Endodermal cell (in vitro differentiated cells): ENCODE measurements at places on chromosomes 16 and 17. TPM values are rescaled to one million over a fixed set of nuclear protein-coding genes. Genes with fewer than 3 reads are reported as not detected.

AANAT gene
- 2.3 TPM in 1 of 3 replicates, not detected in the others for total RNA-seq

GRCh38 chr17:59756236-59756818, 48.9 kb downstream of the VMP1 start:
- no peak for DNase-seq

- DNase-seq: no peak
These were observed 88.6 kb upstream of the BRD7 start for GRCh38 chr16:50457423-50457822.

DNA sequence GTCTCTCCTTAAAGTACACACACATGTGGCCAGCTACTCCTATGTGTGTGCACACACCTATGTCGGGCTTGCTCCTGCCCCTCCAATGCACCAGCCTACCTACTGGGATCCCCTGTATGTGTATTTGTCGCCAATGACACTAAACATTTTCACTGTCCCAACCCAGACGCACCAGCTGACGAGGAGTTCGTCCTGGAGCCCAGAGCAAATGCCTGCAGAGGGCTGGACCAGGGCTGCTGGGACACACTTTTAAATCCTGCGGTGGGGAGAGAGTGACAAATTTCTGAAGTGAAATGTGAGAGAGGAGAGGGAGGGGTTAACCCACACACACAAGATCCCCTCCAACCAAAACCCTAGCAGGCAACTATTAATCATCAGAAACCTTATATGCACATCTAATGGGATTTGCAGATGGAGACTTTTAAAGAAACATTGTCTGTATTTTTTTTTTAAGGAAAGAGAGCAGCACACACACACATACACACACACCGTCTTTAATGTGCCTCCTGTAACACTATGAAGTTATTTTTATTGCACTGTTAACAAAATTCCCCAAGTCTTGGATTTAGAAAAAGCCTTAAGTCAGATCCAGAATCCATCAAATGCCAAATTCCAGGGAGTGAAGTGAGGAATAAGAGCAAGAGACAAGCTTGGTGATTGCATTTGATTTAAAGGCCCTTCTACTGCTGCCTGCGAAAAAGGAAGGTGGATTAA, at the start of gene MEOX1:
MEOX1 (minus strand) TSS at position 224 of the 714 bp plus-strand sequence. CDS start 388 bp downstream, outside the sequence.
- DNase-seq: peak; percentile 66

DNA sequence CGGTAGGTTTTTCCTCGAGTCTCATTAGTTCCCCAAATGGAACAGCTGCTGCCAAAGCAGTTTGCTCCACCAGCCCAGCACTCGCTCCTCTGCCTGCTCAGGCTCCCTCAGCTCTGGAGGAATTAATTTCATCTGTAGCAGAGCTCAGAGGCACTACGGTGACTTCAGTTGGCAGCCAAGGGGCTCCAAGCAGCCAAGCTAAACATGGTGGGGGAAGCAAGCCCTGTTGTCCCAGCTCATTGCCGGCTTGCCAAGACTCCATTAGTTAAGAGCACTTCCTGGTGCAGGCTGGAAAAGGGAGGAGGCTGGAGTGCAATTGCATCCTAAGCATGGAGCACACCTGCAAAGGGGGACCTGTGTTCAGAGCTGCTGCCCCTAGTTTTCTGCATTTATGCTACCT, 78.7 kb upstream of the GPRC5B start:
- peak; percentile 27 for DNase-seq

GRCh38 chr16:86740906-86741799, 162.8 kb downstream of the FOXL1 start:
- peak; percentile 79 for DNase-seq

GRCh38 chr16:78761427-78761826, 662.0 kb downstream of the WWOX start:
- DNase-seq: no peak

DNA sequence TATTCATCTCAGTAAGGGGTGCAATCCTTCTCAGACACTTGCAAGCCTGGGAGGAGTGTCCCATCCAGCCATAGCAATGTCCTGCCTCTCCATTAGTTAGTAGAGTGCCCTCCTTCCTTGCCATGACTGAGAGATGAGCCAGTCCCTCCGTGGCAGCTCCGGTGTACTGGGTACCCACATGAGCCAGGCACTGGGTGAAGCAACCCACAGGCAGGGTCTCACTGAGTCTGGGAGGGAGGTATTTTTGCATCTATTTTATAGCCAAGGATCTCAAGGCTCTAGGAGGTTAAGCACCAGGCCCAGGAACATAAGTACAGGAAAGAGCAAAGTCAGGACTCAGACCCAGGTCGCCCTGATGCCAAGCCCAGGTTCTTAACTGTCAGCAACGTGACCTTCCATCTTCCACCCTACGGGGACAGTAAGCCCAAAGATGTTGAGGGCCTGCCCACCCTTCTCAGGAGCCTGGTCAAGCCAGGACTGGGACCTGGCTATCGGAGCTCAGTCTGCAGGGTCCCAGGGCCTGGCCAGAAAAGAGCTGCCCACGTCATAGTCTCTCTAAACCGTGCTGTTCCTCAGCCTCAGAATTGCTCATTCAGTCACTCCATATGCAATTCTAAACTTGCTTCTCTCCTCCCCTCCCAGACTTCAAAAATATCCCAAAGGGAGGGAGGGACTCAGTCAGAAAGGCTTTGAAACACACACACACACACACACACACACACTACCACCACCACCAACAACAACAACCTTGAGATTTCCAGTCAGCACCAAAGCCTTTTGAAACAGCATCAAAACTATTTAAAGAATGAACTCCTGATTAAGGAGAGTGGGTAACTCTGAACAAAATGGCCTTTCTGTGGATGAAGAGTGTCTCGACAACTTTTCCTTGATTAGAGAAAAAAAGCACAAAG, 16.6 kb downstream of the NOS2 start:
- no peak for DNase-seq

DNA sequence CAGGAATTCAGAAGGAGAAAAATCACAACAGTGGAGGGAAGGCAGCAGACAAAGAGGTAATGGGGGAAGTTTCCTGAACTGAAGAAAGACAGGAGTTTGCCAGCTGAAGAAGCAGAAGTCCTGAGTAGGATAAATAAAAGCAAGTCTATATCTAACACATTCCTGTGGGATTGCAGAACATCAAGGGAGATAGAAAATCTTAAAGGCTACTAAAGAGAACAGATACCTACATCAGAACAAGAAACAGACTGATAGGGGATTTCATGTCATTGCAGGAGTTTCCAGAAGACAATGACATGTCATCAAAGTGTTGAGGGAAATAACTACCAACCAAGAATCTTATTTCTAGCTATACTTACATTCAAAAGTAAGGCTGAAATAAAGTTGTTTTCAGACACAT, 21.3 kb upstream of the CRYBA1 start:
- DNase-seq: no peak

LPO gene
- total RNA-seq: 0.07 TPM in 1 of 2 replicates, not detected in the other

DNA sequence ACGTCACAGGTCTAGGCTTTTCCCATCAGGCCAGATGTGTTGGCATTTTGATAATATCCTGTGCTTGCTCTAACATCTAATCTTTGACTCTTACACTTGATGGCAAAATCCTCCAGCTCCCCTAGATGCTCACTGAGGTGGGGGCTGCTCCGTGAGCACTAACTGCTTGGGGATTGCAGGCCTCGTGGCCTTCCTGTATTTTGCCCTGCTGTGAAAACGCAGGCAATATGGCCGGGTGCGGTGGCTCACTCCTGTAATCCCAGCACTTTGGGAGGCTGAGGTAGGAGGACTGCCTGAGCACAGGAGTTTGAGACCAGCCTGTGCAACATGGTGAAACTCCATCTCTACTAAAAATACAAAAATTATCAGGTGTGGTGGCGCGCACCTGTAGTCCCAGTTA, 9.7 kb upstream of the MLKL start:
- no peak for DNase-seq

CD68 gene
- 0.75 TPM in 1 of 3 replicates, not detected in the others for total RNA-seq

SMIM36 gene
- not detected in 3 replicates for total RNA-seq

GRCh38 chr16:9970244-9970643, 212.0 kb downstream of the GRIN2A start:
- no peak for DNase-seq

GRCh38 chr16:68658341-68658973, 13.3 kb downstream of the CDH3 start:
- no peak for DNase-seq

DNA sequence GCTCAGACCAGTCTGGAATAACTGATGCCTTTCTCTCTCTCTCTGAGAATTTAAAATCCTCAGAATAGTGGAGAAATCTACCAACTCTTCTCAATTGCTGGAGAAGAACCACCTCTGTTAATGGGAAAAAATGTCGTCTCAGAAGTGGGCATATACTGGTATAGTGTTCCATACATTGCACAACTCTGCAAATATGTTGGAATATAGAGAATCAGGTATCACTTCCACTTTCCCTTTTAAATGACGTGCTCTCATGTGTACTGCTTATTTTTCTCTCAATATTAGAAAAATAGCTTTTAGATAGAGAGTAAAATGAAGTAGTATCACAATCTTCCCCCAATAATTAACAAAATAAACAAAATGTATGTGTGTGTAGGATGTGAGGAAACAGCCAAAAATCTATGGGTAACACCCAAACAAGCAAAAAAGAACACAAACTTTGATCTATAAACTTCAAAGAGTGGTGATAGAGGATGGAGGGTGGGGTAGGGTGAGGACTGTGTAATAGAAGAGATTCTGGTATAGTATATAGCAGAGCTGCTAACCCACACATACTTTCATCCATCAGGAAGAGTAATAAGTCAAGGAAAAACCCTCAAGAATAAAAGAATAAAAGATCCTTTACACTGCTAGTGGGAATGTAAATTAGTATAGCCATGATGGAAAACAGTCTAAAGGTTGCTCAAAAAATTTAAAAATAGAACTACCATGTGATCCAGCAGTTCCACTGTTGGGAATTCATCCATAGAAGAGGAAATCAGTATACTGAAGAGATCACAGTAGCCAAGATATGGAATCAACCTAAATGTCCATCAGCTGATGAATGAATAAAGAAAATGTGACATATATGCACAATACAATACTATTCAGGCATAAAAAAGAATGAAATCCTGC, 46.9 kb downstream of the NFATC3 start:
- no peak for DNase-seq

DNA sequence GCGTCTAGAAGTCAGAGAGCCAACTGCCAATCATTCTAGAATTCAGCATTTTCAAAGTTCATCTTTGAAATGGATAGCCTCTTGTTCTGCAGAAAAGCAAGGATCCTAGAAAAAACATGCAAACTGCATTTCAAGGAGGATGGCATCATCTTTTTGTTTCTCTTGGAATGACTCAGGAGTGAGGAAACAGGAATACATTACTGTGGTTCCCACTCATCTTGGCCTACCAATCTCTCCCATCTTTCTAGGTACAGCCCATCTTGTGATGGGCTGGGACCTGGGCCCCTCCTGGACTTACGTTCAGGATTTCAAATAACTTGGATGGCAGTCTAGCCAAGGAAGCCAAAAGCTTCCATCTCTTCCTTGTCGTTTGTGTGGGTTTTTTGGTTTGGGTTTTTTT, 363.4 kb downstream of the CDH13 start:
- DNase-seq: no peak

GRCh38 chr17:64147110-64148016, 17.4 kb upstream of the ERN1 start:
- DNase-seq: peak; percentile 70

DNA sequence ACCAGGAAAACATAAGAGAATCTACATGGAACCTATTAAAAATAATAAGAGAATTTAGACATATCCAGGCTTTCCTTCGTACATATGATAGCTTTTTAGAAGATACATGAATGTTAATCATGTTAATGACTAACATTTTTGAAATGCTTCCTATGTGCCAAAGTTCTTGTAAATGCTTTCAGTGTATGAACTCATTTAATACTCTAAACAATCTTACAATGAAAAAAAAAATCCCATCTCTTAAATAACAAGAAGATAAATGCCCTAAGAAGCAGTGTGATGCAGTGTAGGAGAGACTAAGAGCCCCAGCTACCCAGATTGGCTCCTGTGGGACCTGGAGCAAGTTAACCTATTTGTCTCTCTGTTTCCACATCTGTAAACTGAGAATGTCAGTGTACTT, 220.4 kb upstream of the MYOCD start:
- DNase-seq: no peak

SCGB1C2 gene
- not detected in 3 replicates for total RNA-seq

DNA sequence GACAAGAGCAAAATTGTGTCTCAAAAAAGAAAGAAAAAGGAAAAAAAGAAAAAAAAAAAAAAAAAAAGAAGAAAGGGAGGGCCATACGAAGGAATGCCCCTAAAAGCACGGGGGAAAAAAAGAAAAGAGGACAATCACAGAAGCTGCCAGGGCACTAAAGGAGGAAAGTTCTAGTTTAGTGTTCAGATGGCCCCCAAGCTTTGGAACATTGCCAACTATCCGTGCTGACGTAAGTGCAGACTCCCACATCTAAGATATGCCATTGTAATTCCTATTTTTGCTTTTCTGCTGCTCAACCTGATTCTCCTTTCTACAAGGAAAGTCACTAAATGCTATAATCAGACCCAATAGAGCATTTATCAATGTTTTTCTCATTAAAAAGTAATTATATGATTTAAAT, 842.1 kb downstream of the KCNJ2 start:
- no peak for DNase-seq

ZNF19 gene
- total RNA-seq: 5.4 and 5.8 TPM in 2 replicates

- DNase-seq: no peak
These were observed 671 bp upstream of the TOP2A start for GRCh38 chr17:40418428-40418706.

DNA sequence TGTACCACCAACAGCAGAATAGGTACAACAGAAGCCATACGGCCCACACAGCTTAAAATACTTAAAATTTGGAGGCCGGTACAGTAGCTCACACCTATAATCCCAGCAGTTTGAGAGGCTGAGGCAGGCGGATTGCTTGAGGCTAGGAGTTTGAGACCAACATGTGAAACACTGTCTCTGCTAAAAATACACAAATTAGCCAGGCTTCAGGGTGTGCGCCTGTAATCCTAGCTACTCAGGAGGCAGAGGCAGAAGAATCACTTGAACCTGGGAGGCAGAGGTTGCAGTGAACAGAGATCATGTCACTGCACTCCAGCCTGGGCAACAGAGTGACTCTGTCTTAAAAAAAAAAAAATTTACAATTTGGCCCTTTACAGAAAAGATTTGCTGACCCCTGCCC, 17.0 kb downstream of the GFOD2 start:
- no peak for DNase-seq

DNA sequence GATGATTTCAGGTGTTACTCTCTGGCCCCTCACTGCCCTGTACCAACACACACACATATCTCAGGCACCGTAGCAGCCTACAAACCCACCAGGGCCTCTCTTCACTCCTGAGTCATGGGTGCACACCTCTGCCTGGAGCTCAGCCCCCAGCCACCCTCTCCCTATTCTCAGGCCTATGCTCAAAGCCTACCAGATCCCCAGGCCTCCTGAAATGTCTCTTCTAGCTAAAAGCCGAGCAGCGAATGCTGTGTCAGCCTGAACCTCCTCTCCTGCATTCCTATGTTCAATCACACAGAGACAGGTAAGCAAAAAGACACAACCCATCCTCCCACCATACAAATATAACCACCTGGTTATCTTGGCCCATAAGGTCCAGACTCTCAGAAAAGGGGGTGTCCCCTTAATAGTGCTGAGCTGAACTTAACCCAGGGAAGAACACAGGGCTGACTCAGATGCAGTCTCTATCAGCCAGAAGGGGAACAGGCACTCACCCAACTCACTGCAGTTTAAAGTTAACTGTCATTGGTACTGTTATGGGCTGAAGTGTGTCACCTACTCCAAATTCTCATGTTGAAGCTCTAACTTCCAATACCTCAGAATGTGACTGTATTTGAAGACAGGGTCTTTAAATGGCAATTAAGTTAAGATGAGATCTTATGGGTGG, 62.0 kb upstream of the TEKT3 start:
- no peak for DNase-seq

- DNase-seq: no peak
These were observed 41.4 kb downstream of the GRB2 start for GRCh38 chr17:75364078-75364477.

MT3 gene
- not detected in 2 replicates for total RNA-seq

- DNase-seq: no peak
These were observed 73.3 kb upstream of the IRX6 start for GRCh38 chr16:55250701-55251100.
